ENCODE measurements at places on chromosomes 1 and 21. TPM values are rescaled to one million over a fixed set of nuclear protein-coding genes. Genes with fewer than 3 reads are reported as not detected.

Gene FCRL1
- not detected for total RNA-seq

Gene CACNA1S
- total RNA-seq: 0.12 TPM

Gene PRELP
- 0.07 TPM for total RNA-seq

Gene KRTAP13-2
- total RNA-seq: not detected

Gene TRAF3IP3
- total RNA-seq: 1.7 TPM

- no peaks in the 10 kb centered on the region for H3K36me3 ChIP-seq
- DNase-seq: no peak
- H3K27me3 ChIP-seq: no peaks in the 10 kb centered on the region
- no peak overlapping the region for H3K27ac ChIP-seq
Observed at GRCh38 chr1:77900687-77901293, 12.4 kb downstream of the NEXN start.

DNA sequence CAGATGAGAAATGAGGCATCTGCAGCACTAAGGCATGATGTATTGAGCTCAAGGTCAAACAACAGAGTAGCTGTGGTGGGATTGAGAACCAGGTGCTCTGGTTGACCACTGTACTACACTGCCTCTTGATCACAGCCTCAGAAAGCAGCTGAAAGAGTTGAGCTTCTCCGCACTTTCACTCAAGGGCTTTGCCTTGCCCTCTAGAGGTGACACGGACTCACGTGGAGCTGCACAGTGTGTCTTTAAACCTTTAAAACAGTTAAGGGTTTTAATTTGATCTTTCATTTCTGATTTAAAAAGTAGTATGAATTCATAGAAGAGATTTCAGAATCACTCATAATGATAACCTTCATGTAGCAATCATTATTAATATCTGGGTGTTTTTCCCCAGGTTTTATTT, 132.5 kb downstream of the RWDD3 start:
- peaks cover 11% of the 10 kb centered on the region for H3K27me3 ChIP-seq
- DNase-seq: no peak
- no peak overlapping the region for H3K4me3 ChIP-seq
- H3K36me3 ChIP-seq: no peaks in the 10 kb centered on the region
- H3K4me1 ChIP-seq: peaks cover 16% of the 10 kb centered on the region

DNA sequence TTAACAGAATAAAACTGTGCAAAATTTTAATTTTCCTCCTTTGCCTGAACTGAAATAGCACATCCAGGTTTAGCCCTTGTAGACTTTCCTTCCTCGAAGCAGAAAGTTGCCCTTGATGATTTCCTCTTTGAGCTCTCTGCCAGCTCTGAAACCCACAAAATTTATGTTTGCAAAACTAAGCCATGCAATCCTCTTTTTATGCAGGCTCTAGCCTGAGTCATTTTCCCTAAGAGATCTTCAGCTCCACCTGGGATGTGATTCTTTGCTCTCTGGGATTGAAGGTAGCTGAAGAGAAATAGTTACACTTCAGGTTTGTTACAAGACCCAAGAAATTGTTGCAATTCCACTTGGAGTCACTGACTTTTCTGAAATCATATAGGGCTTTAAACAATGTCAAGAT, 1.4 kb upstream of the F3 start:
- H3K27me3 ChIP-seq: peaks cover 19% of the 10 kb centered on the region
- H3K4me3 ChIP-seq: peak overlapping the region; percentile 93
- H3K4me1 ChIP-seq: peaks cover 26% of the 10 kb centered on the region
- H3K36me3 ChIP-seq: peaks cover 15% of the 10 kb centered on the region

DNA sequence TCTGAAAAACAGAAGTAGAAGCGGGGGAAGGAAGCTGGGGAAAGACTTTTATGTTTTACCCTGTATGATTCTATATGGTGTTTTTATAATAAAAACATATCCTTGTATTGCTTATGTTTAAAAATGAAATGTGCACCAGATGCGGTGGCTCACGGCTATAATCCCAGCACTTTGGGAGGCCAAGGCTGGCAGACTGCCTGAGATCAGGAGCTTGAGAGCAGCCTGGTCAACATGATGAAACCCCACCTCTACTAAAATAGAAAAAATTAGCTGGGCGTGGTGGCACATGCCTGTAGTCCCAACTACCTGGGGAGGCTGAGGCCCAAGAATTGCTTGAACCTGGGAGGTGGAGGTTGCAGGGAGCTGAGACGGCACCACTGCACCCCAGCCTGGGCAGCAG, 155.4 kb downstream of the SMYD3 start:
- no peak overlapping the region for H3K27ac ChIP-seq
- peaks cover 4% of the 10 kb centered on the region for H3K36me3 ChIP-seq
- peaks cover 10% of the 10 kb centered on the region for H3K4me1 ChIP-seq
- no peaks in the 10 kb centered on the region for H3K27me3 ChIP-seq
- H3K4me3 ChIP-seq: no peak overlapping the region

- H3K4me3 ChIP-seq: no peak overlapping the region
- peaks cover 3% of the 10 kb centered on the region for H3K27me3 ChIP-seq
- DNase-seq: no peak
- no peak overlapping the region for H3K27ac ChIP-seq
- H3K36me3 ChIP-seq: no peaks in the 10 kb centered on the region
- peaks cover 4% of the 10 kb centered on the region for H3K4me1 ChIP-seq
Observed at GRCh38 chr1:66137235-66137634, 344.5 kb downstream of the PDE4B start.

- H3K36me3 ChIP-seq: no peaks in the 10 kb centered on the region
- no peaks in the 10 kb centered on the region for H3K27me3 ChIP-seq
- peaks cover 8% of the 10 kb centered on the region for H3K4me1 ChIP-seq
- DNase-seq: no peak
- H3K27ac ChIP-seq: no peak within 1 kb of the TSS
Observed at GRCh38 chr1:108856994-108857393, at the start of gene AKNAD1. Gene AKNAD1 (minus strand): TSS chr1:108857094. CDS start chr1:108852664, 4,430 bp downstream.

GRCh38 chr1:113949007-113949406, 19.9 kb downstream of the HIPK1 start:
- H3K27ac ChIP-seq: peak overlapping the region; percentile 18
- H3K36me3 ChIP-seq: peaks cover 14% of the 10 kb centered on the region
- no peak overlapping the region for H3K4me3 ChIP-seq
- DNase-seq: no peak

GRCh38 chr1:75440274-75440673, 170.6 kb downstream of the SLC44A5 start:
- H3K27ac ChIP-seq: no peak overlapping the region
- H3K27me3 ChIP-seq: no peaks in the 10 kb centered on the region
- H3K4me3 ChIP-seq: no peak overlapping the region
- no peak for DNase-seq

DNA sequence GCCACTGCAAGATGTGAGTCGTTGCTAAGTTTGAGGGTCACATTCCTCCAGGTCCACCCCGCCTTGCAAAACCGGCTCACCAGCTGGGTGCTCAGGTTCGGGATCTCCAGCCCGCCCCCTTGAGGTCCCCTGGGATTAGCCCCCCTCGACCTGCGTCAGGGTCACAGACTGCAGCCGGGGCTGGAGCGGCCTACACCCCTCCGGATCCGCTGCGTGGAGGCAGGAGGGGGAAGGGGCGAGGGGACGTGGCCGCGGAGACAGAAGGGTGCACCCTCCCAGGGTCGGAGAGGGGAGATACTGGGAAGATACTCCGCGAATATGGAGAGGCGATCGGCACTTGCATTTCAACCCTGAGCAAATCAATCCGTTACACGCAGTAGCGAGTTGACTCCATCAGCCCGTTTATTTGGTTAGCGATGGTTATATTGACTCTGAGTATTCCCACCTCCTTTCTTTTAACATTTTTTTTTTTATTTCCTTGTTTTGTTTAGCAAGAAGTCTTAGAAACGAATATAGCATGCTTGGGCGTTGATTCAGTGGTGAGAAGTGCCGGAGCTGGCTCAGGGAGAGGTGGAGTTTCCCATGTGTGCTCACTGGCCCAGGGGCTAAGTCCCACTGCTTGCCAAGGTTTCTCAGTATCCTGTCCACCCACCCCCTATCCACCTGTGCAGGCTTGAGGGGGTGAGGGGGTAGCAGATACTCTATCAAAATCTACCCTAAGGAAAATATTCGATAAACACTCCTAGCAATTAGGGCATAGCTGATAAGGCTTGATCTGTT, 997 bp downstream of the IFNAR2 start:
- H3K27me3 ChIP-seq: no peaks in the 10 kb centered on the region
- peak overlapping the region; percentile 90 for H3K4me3 ChIP-seq
- H3K36me3 ChIP-seq: no peaks in the 10 kb centered on the region
- peaks cover 28% of the 10 kb centered on the region for H3K4me1 ChIP-seq
- peak overlapping the region; percentile 79 for H3K27ac ChIP-seq

- H3K4me1 ChIP-seq: peaks cover 29% of the 10 kb centered on the region
- H3K27me3 ChIP-seq: no peaks in the 10 kb centered on the region
- no peak overlapping the region for H3K4me3 ChIP-seq
- H3K27ac ChIP-seq: no peak overlapping the region
- H3K36me3 ChIP-seq: no peaks in the 10 kb centered on the region
Observed at GRCh38 chr1:80534606-80535360, 1266.0 kb upstream of the ADGRL2 start.

- H3K27ac ChIP-seq: no peak overlapping the region
- DNase-seq: no peak
- peaks cover 7% of the 10 kb centered on the region for H3K4me1 ChIP-seq
- no peaks in the 10 kb centered on the region for H3K27me3 ChIP-seq
- H3K4me3 ChIP-seq: no peak overlapping the region
- H3K36me3 ChIP-seq: no peaks in the 10 kb centered on the region
Observed at GRCh38 chr1:191578281-191578680, 580.0 kb upstream of the RGS18 start.

- no peak for DNase-seq
- H3K27ac ChIP-seq: no peak overlapping the region
- no peaks in the 10 kb centered on the region for H3K27me3 ChIP-seq
- H3K36me3 ChIP-seq: no peaks in the 10 kb centered on the region
- no peak overlapping the region for H3K4me3 ChIP-seq
Observed at GRCh38 chr1:11768821-11769220, 6.8 kb downstream of the C1orf167 start.

DNA sequence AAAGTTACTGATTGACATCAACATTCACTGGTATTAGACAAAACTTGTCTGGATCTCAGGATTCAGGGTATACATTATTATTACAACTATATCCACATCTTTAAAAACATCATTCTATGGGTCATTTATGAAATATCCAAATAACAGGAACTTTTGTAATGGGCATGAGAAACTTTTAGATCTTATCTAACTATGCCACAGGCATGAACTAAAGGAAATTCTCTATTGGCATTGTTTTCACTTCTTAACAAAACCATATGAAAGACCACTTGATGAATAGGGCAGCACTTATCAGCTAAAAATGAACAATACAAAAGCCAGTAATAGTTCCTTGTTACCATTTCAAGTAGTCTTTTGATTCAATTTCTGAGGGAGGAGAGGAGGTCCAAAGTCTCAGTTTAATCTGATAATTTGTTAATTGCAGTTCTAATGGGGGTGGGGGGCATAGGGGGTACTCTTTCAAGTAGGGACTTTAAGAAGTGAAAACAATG, 30.8 kb upstream of the CPLANE2 start:
- no peaks in the 10 kb centered on the region for H3K27me3 ChIP-seq
- DNase-seq: no peak
- no peak overlapping the region for H3K27ac ChIP-seq
- H3K4me1 ChIP-seq: peaks cover 27% of the 10 kb centered on the region

DNA sequence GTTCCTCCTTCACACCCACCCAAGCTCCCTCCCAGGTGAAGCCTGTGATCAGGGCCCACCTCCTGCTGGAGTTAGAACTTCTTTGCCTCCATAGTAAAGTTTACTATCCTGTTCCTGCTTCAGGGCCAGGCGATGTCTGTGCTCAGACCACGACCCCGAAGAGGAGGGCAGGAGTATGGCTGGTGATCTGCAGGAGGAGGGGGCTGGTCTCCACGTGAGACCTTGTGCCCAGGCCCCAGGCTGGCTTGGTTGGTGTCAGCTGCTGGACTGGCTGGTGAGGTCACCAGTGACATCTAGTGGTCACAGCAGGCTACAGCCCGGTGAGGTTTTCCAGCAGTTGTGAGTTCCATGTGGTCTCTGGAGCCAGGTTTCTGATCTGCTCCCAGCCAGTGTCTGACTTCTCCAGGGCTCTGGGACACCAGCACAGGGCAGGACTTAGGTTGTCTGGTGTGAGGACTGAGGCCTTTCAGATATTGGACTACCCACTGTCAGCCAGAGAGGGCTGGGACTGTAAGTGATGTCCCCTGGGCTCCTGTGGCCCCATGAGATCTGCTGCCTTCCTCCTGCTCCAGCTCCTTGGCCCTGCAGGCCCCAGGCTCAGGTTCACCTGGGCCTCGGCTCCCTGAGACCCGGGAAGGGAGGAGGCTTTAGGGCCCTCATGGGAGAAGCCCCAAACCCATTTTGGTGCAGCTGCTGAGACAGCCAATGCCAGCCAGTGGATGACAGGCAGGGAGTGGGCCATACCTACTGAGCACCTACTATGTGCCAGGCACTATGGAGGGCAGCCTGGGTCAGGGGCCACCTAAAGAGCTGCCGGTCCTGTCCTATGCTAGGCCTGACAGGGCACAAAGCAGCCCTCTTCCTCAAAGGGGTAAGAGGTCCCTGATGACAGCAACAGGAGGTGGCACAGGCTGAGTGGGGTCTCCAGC, 6.0 kb upstream of the UBL4B start:
- H3K4me1 ChIP-seq: peaks cover 21% of the 10 kb centered on the region
- peak overlapping the region; percentile 44 for H3K4me3 ChIP-seq
- H3K27me3 ChIP-seq: peaks cover 46% of the 10 kb centered on the region
- H3K36me3 ChIP-seq: no peaks in the 10 kb centered on the region
- DNase-seq: peak; percentile 79

DNA sequence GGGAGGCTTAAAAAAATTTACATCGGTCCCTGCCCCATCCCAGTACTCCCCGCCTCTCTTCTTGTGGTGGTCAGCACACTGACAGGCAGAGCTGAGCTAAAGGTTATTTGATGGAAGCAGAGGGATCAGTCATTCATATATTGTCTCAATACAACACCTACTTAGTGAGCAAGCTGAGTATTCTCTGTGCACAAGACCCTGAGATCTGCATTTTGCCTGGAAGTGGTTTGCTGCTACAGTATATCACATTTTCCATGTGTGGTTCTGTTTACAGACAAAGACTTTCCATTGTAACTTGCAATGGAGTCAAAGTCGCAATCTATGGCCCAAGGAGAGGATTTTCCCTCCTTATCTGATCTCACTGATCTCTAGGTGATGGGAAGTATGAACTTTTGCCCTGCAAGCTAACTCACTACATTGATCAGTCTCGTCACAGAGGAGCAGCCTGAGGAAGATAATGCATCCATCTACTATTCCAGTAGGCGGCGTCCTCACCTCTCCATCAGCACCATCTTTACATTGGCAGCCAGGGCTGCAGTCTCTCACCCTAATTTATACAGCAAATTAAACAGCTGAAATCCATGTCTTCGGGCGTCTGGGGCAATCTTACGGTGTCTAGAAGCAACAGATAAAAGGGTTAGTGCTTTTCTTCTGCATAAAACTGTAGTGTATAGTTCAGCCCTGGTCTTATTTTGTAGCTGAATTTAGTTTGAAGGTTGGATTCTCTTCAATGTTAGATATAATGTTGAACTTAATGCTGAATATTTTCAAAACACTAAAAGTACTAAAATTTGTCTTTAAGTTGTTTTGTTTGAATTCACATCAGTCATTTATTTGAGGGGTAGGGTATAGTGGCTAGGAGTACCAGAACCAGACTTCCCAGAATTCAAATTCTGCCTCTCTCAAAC, 3.2 kb upstream of the TRAF5 start:
- H3K4me1 ChIP-seq: peaks cover 13% of the 10 kb centered on the region
- peaks cover 17% of the 10 kb centered on the region for H3K27me3 ChIP-seq
- no peak overlapping the region for H3K27ac ChIP-seq
- H3K36me3 ChIP-seq: no peaks in the 10 kb centered on the region

- H3K27me3 ChIP-seq: no peaks in the 10 kb centered on the region
- H3K27ac ChIP-seq: no peak overlapping the region
- H3K4me1 ChIP-seq: peaks cover 7% of the 10 kb centered on the region
- DNase-seq: no peak
- no peak overlapping the region for H3K4me3 ChIP-seq
Observed at GRCh38 chr1:105686874-105687690, 1369.4 kb upstream of the PRMT6 start.

- peaks cover 30% of the 10 kb centered on the region for H3K36me3 ChIP-seq
- H3K27me3 ChIP-seq: no peaks in the 10 kb centered on the region
- peak overlapping the region; percentile 96 for H3K27ac ChIP-seq
- peaks cover 5% of the 10 kb centered on the region for H3K4me1 ChIP-seq
- H3K4me3 ChIP-seq: peak overlapping the region; percentile 91
- DNase-seq: no peak
Observed at GRCh38 chr1:151037032-151037431, 646 bp downstream of the BNIPL start.

Data from type B pancreatic cell (in vitro differentiated cells).